Occipital lobe (tissue), 3 donors: ENCODE measurements at places on chromosomes 12 and 14.

DNA sequence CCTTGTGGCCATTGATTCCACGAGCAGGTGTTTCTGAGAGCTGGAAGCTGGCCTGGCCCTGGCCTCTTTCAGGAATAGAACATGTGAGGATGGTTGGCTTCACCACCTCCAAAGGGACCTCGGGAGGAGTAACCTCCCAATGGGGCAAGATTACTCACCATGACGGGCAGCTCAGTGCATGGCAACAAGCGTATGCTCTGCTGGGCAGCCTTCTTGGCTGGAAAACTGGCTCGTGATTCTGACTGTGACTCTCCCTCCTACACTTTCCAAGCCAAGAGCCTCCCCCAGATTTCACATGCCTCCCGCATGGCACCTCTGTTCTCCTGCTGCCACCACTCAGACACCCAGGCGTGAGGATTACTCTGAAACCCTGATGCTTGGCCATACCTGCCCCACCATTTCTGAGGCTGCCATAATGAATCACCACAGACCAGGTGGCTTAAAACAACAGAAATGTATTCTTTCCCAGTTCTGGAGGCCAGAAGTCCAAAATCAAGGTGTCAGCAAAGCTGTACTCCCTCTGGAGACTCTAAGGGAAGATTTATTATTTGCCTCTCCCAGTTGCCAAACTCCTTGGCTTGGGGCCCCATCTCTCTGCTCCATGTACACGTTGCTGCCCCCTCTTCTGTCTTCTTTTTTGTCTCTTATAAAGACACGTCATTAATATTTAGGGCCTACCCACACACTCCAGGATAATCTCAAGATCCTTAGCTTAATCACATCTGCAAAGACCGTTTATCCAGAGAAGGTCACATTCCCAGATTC is 215.9 kb downstream of the CHST11 start:
- peak; percentile 75 for DNase-seq

DNA sequence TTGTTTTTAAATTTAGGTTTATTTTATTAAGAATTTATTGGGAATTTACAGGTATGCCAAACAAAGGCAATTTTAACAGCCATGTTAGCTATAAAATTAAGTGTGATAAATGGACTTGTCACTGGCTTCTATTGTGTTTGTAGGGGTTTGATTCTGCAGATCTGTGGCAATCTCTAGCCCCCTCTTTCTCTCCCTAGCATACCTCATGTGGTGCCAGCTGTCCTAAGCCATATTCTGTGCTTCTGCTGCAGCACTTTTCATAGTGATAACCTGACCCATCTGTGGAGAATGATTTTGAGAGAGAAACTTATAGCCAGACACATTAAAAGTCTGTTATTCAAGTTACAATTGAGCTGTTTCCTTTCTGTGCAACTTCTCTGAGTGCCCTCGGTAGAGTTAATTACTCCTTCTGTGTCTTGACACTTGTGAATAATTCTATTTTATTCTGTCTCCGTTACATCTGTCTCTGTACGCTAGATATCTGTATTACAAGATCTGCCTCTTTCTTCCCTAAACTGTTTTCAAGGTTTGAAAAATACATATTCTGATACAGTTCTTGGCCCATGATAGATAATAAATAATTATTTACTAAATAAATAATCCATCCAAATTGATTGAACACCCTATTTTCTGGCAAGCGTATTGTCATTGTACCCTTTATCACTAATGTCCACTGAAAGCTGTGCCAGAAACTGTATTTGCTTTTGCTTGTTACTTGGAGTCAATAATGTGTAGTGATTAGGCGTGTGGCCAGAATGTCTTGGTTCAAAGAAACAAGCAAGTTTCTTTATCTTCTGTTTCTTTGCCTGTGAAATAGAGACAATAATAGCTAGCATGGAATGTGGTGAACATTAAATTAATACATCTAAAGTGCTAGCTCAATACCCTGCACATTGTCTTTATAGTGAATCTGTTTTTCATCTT is 40.0 kb downstream of the FRS2 start:
- no peak for DNase-seq

DNA sequence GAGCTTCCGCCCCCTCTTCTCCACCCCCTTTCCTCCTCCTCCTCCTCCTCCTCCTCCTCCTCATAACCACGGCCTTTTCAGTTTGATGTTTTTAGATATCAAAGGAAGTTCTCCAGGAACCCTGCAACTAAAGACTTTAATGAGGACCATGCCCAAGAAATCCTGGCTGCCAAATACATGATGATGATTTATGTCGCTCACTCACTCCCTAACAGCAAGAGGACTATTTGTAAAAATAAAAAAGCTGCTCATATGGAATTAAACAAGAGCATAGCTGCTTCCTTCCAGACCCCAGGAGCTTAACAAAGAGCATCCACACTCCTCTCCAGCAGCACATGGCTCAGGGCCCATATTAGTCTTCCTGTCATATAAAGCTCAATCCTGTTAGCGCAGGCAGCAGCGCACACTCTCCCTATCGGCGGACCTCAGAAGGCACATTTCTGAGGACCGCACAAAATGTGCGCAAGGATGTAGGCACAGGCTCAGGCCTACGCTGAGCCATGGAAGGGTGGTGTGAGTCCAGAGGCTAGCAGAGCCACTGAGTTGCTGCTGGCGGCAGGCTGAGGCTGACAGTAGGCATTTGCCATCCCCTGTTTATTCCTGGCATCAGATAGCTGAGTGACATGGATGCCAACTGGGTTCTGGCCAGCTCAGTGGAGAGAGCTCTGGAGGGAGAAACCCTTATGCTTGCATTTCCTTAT is 232.8 kb downstream of the MSRB3 start:
- DNase-seq: no peak

GRCh38 chr12:123250471-123251383 is 17.5 kb downstream of the MTRFR start:
- no peak for DNase-seq

DNA sequence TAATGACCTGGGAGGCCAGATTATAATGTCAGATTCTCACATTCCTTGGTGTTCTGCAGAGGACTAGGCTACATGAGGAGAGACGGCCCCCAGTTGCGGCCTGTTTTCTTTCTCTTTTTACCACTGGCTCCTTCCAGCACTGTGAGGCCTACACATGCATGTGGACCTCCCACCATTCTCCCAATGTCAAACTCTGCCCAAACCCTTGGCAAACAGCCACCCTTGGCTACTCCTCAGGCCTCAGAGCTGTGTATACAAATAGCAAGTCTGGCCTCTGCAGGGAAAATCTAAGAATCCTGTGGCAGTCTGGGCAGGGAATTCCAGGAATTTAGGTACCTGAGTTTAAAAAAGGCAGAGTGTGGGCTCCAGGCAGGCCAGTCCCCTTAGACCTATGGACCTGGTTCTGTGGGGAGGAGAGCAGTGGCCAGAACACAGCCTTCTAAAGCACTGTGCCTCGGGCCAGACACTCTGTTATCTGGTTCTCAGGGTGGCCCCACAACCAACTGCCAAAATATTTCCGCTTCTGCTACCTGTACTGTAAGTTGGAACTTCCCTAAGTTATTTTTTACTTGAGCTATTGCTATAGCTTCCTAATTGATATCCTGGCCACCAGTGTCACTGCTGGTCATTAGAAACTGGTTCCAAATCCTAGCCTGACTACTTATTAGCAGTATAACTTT is 19.9 kb upstream of the NEDD1 start:
- peak; percentile 0 for DNase-seq

- no peak for DNase-seq
Observed at GRCh38 chr12:84706374-84706773, 206.2 kb downstream of the SLC6A15 start.

DNA sequence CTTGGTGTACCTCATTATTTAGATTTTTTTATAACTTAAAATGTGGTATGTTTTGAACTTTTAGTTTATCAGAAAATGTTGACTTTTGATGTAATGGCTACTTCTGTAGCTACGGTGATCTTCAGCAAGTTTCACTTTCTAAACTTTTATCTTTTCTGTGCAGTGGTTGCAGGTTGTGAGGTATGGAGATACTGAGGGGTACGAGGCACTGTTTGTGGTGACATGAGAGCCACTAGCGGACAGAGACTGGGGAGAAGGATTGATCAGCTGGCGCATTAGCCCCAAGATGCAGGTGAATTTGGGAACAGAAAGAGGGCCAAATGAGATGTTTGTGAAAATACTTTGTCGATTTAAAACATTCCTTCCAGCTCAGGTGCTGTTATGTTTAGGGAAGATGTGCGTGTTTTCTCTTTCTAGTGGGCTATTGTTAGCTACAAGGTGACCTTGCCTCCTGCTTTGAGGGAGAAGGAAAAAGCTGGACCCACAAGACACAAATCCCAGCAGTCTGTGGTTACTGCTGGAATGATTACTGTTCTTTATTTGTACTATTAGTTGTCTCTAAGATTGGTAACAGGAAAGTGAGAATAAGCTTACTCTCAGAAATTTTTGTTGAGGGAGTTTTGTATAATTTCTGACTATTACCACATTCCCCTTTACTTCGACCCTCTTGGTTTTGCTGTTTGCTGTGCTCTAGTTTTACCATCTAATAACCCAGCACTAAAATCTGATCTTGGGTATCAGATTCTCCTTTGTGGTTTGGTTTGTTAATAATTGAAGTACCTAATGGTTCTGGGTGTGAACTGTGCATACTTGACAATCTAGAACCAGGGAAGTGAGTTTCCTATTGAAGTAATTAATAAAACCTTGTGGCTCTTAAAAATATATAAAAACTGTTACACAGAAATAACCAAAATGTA is 61.7 kb downstream of the FBXO34 start:
- DNase-seq: no peak

DNA sequence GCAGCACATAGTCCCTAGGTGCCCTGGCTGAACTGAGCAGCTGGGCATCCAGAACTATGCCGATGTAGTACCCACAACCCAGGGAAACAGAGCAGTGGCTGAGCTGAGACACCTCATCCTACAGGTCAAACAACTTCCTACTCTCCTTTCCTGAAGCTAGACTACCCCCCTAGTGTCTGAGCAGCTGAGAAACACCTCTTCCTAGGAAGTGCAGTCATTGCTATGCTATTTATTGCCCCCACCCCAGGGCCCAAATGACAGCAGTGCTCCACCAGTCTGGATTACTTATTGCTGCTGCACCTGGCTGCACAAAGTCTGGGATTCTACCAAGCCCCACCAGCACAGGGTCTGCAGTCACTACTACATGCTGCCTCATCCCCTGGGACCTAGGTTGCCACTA is 16.7 kb upstream of the GARIN2 start:
- DNase-seq: no peak

GRCh38 chr12:117038023-117038680 is 61.1 kb downstream of the TESC start:
- no peak for DNase-seq

GRCh38 chr12:93302331-93303229 is 75.1 kb upstream of the NUDT4 start:
- DNase-seq: no peak

DNA sequence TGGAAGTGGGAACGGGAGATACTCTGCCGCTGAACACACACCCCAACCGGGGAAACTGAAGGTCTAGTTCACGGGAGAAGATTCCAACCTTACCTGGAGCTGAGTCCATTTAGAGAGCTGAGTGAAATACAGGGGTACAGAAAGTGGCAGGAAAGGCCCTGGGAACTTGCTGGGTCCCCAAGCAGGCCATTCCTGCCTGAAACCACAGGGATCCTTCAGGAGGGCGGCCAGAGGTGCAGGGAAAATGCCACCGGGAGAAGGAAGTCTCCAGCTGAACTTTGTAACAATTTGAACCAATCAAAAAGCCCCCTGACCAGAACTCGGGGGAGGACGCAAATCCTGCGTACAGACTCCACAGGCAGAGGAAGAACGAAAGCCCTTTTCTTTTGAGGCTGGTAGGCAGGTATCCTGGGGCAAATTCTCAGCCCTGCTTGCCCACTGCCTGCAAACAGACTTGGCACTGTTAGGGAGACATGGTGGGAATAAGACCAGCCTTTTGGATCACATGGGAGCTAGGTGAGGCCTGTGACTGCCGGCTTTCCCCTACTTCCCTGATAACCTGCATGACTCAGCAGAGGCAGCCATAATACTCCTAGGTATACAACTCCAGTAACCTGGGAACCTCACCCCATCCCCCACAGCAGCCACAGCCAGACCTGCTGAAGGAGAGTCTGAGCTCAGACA is 170.9 kb downstream of the SEC23A start:
- no peak for DNase-seq

DNA sequence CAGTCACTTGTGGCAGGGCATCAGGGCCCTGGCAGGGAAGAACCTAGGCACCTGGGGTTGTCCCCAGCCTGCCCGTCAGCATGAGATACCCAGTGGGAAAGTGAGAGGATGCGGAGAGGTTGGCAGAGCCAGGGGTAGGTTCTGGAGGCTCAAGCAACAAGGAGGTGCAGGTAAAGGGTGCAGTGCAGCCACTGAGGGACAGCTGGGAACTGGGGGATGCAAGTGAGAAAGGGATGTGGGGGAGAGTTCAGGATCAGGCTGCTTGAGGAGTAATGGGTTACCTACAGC is 18.7 kb downstream of the VASH1 start:
- no peak for DNase-seq

DNA sequence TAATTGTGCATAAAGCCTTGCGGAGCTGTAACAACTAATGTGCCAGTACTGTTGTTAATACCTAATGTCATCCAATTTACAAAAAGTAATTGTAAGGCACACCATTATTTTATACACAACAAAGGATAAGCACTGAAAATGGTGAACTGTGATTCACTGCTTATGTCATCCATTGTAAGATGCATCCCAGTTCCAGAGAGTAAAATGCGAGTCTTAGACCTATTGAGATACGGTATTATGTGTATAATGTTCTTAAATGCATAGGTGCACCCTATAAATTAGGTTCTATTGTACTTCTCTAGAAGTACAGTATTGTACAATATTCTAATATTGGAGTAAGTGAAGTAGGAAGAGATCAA is 406 bp downstream of the PARP2 start:
- DNase-seq: no peak
